ENCODE measurements at places on chromosomes 16 and 17. TPM values are rescaled to one million over a fixed set of nuclear protein-coding genes. Genes with fewer than 3 reads are reported as not detected.

DNA sequence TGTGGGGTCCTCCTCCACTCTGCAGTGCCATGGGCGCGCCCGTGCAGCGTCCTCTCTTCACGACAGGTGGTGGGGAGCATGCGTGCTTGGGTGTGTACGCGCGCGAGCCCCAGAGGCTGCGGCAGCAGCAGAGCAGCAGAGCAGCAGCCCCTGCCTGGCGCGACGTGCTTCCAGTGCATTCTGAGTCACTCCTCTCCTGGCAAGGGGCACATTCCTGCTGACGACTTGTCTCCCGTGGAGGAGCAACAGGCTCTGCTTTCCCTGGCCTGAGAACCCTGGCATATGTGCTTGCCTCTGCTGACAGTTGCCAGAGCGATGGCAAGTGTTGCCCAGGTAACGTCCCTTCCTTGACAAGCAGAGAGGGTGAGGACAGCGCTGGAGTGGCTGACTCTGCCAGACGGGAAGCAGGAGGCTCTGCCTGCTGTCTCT, 133.8 kb upstream of the PLCG2 start:
- peaks cover 15% of the 10 kb centered on the region for H3K4me1 ChIP-seq
- no peak overlapping the region for H3K27ac ChIP-seq
- DNase-seq = no peak
- H3K36me3 ChIP-seq = peaks cover 12% of the 10 kb centered on the region
- H3K4me3 ChIP-seq = no peak overlapping the region
- H3K27me3 ChIP-seq = no peaks in the 10 kb centered on the region

COQ7 gene
- total RNA-seq = 13.3 TPM

GRCh38 chr17:2178798-2179501, 124.0 kb downstream of the HIC1 start:
- H3K4me1 ChIP-seq = peaks cover 49% of the 10 kb centered on the region
- no peak for DNase-seq
- no peak overlapping the region for H3K27ac ChIP-seq
- no peaks in the 10 kb centered on the region for H3K27me3 ChIP-seq
- H3K36me3 ChIP-seq = peaks cover 35% of the 10 kb centered on the region

MYH1 gene
- not detected for total RNA-seq

DNA sequence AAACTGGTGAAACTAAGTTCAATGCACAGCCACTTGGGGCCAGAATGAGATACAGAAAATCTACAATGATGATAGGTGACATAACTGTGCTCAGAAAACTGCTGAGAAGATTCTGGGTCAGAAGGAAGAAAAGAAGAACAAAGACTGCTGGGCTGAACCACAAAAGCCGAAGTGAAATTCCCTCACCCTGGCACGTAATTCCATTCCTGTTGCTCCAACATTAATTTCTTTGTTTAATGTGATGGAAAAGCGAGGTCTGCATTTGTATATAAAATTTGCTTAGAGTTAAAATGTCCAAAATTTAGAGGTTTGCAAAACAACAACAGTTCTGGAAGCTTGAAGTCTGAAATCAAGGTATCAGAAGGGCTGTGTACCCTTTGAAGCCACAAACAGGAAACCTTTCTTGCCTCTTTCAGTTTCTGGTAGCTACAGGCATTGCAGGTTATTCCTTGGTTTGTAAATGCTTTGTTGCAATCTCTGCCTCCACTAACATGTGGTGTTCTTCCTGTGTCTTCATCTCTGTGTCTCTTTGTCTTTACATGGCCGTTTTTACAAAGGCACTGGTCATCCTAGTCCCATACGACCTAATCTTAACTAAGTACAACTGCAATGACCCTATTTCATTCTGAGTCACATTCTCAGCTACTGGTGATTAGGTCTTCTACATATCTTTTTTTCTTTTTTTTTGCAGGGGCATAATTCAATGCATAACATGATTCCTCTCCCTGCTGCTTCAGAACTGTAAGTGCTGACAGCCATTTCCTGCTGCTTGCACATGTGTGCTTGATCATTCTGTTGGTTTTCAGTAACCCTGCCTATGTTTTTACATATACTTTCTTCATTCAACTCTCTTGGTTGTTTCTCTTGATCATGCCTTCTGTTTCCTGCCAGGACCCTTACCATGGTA, 603.0 kb upstream of the CDH8 start:
- DNase-seq = no peak
- no peak overlapping the region for H3K4me3 ChIP-seq
- H3K36me3 ChIP-seq = no peaks in the 10 kb centered on the region
- no peak overlapping the region for H3K27ac ChIP-seq
- no peaks in the 10 kb centered on the region for H3K27me3 ChIP-seq
- H3K4me1 ChIP-seq = no peaks in the 10 kb centered on the region

DNA sequence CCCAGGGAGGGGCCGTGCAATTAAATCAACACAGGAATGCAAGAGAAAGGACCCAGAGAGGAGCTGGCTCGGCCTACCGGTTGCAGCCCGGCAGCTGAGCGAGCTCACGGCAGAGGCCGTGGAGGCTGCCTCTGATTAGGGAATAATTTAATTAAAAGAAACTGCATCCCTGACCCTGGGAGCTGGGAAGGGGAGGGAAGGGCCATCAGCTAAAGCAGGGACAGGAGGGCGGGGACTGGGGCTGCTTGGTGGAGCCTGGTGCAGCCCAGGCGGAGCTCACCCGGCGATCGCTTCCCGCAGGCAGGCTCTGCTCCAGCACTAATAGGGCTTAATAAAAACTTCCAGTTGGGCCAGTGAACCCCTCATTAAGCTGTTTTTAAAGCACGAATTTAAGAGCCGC, 43.4 kb downstream of the LMF1 start:
- DNase-seq = no peak
- H3K27me3 ChIP-seq = no peaks in the 10 kb centered on the region

- H3K4me3 ChIP-seq = no peak overlapping the region
- peaks cover 24% of the 10 kb centered on the region for H3K4me1 ChIP-seq
- peak; percentile 75 for DNase-seq
- H3K27ac ChIP-seq = no peak overlapping the region
Observed at GRCh38 chr17:82551779-82552457, 32.4 kb downstream of the FOXK2 start.

GRCh38 chr17:59764292-59764741, 56.9 kb downstream of the VMP1 start:
- H3K27me3 ChIP-seq = no peaks in the 10 kb centered on the region
- H3K4me1 ChIP-seq = peaks cover 23% of the 10 kb centered on the region
- H3K36me3 ChIP-seq = peaks cover 53% of the 10 kb centered on the region
- H3K27ac ChIP-seq = no peak overlapping the region

SREBF1 gene
- total RNA-seq = 218 TPM

MEIOC gene
- total RNA-seq = not detected

DNA sequence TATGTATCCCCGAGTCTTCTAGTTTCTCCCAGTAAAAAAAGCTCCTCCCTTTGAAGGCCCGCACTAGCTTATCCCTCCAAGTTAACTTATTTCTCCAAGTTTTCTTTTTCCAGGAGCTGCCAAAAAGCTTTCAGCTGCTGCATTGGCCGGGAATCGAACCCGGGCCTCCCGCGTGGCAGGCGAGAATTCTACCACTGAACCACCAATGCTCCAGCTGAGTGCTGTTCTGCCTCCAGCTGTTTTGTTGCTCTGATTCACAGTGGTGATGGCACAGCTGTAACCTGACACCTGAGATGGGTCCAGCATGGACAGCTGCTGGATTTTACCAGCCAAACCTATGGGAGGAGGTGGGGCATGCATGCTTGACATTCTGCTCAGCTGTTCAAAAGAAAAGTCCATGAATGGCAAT, 22.1 kb downstream of the VAC14 start:
- no peaks in the 10 kb centered on the region for H3K4me1 ChIP-seq
- H3K36me3 ChIP-seq = peaks cover 30% of the 10 kb centered on the region
- no peak for DNase-seq

- H3K27ac ChIP-seq = peak overlapping the region; percentile 83
- H3K4me1 ChIP-seq = peaks cover 35% of the 10 kb centered on the region
- H3K4me3 ChIP-seq = peak overlapping the region; percentile 58
- H3K27me3 ChIP-seq = no peaks in the 10 kb centered on the region
- peak; percentile 71 for DNase-seq
- H3K36me3 ChIP-seq = no peaks in the 10 kb centered on the region
Observed at GRCh38 chr16:85310868-85311585, 198.8 kb upstream of the CIBAR2 start.

DNA sequence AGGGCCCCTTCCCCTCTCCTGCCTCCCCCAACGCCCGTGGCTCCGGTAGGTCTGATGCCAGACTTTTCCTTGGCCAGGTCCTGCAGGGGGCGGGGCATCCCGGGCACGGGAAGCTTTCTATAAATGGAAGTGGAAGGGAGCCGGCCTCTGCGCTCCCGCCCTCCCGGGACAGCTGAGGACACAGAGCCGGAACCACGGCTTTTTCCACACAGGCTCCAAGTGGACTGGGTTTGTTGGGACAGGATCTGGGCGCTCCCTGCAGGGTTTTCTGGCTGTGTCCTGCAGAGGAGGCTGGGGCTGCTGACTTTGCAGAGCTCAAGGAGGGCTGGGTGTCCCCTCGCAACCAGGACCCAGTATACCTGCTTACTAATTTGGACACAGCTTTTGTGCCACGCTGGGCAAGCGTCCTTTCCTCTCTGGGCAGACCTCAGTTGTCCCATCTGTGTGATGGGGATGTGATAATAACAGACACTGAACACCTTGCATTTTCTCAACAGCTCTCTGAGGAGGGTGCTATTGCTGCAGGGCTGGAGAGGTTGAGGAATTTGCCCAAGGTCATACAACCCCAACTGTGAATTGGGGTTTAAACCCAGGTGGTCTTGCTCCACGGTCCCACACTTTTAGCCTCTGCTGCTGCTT, 1.8 kb downstream of the TNS4 start:
- no peak overlapping the region for H3K4me3 ChIP-seq
- DNase-seq = no peak
- H3K27me3 ChIP-seq = peaks cover 4% of the 10 kb centered on the region
- H3K36me3 ChIP-seq = peaks cover 2% of the 10 kb centered on the region
- H3K4me1 ChIP-seq = no peaks in the 10 kb centered on the region
- no peak overlapping the region for H3K27ac ChIP-seq

GRCh38 chr17:41907633-41908539, 10.9 kb downstream of the ACLY start:
- no peak overlapping the region for H3K4me3 ChIP-seq
- H3K27ac ChIP-seq = no peak overlapping the region
- DNase-seq = no peak

KAT8 gene
- total RNA-seq = 72.9 TPM

BAHCC1 gene
- 1.0 TPM for total RNA-seq

GRCh38 chr16:5649762-5650743, 552.5 kb upstream of the EEF2KMT start:
- H3K27ac ChIP-seq = no peak overlapping the region
- H3K27me3 ChIP-seq = no peaks in the 10 kb centered on the region
- no peaks in the 10 kb centered on the region for H3K36me3 ChIP-seq
- H3K4me3 ChIP-seq = no peak overlapping the region
- no peak for DNase-seq
- H3K4me1 ChIP-seq = no peaks in the 10 kb centered on the region

GAS7 gene
- 2.7 TPM for total RNA-seq

DNA sequence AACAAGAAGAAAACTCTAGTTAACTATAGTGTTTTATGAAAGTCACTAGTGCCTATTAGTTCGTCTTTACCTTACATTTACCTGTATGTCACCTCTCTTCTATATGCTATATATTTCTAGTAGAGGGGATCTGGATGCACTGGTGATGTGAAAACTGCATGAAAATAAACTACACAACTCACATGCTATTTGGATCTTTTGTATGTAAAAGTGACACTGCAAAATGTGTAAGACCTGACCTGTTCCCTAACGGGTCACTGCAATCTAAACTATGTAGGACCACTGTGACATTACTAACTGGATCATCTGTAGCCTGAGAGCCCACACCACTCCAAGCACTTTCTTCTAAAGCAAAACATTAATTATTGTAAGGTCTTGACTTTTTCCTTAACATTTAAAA, 1.7 kb downstream of the BLMH start:
- no peak for DNase-seq
- H3K4me3 ChIP-seq = peak overlapping the region; percentile 94
- H3K27me3 ChIP-seq = no peaks in the 10 kb centered on the region
- no peak overlapping the region for H3K27ac ChIP-seq
- peaks cover 16% of the 10 kb centered on the region for H3K4me1 ChIP-seq
- peaks cover 16% of the 10 kb centered on the region for H3K36me3 ChIP-seq

DNA sequence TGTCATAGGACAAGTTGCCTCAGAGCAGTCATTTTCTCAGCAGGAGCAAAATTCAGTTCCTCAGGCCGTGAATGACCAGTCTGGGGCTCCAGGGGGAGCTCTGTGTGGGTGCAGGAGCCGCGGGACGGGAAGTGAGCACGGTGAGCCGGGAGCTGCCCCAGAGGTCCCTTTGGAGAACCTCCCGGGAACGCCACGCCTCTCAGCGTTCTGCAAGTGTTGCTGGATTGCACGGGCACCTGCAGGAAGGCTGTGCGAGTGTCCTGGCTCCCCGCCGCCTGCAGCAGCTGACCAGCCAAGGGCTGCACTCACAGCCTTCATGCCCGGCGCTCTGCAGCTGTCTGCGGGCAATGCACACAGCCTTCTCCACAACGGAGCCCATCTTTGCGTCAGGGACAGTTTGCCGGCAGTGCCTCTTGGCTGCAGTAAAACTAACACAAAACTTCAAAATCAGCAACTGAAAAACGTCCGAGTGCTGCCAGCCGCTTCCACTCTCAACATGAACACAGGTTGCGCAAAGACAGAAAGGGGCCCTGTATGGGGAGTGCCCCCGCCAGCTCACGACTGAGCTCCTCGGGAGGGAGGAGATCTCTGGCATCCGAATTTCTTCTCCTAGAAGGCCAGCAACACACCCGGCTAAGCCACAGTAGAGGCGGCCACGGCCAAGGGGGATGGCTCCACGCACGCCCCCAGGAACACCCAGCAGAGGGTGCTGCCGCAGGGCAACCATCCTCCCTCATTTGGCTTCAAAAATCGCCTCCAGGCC, 16.0 kb downstream of the NDUFAF8 start:
- H3K36me3 ChIP-seq = peaks cover 10% of the 10 kb centered on the region
- no peak overlapping the region for H3K27ac ChIP-seq
- H3K4me1 ChIP-seq = peaks cover 12% of the 10 kb centered on the region
- H3K4me3 ChIP-seq = no peak overlapping the region
- DNase-seq = no peak

NT5C gene
- total RNA-seq = 69.9 TPM

DNA sequence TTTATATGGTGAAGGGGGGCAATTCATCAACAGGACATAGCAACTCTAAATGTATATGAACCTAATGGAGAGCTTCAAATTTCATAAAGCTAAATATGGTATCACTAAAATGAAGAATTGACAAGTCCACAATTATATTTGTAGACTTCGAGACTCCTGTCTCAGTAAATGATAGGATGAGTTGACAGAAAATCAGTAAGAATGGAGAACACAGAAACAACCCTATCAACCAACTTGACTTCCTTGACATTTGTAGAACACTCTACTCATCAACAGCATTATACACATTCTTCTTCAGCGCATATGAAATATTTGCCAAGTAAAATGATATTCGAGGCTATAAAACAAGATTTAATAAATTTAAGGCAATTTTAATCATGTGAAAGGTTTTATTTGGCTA, 322.9 kb upstream of the MAF start:
- H3K36me3 ChIP-seq = no peaks in the 10 kb centered on the region
- H3K4me3 ChIP-seq = no peak overlapping the region
- no peak for DNase-seq
- peaks cover 3% of the 10 kb centered on the region for H3K27me3 ChIP-seq
- no peak overlapping the region for H3K27ac ChIP-seq
- peaks cover 2% of the 10 kb centered on the region for H3K4me1 ChIP-seq

- no peaks in the 10 kb centered on the region for H3K36me3 ChIP-seq
- H3K4me1 ChIP-seq = no peaks in the 10 kb centered on the region
- H3K27ac ChIP-seq = no peak overlapping the region
- H3K4me3 ChIP-seq = no peak overlapping the region
Observed at GRCh38 chr17:13362341-13363122, 239.2 kb downstream of the HS3ST3A1 start.

TRIM47 gene
- total RNA-seq = 23.2 TPM

CDH1 gene
- 0.51 TPM for total RNA-seq

- H3K36me3 ChIP-seq = peaks cover 16% of the 10 kb centered on the region
- no peak overlapping the region for H3K4me3 ChIP-seq
- no peak overlapping the region for H3K27ac ChIP-seq
- H3K4me1 ChIP-seq = peaks cover 12% of the 10 kb centered on the region
- no peak for DNase-seq
Observed at GRCh38 chr16:24024971-24025370, 189.2 kb downstream of the PRKCB start.

All from activated naive CD8-positive, alpha-beta T cell treated with anti-CD3 and anti-CD28 coated beads, Interleukin-2, amount 10 ng/mL, durations not matched to agents 7 days and 5 days (primary cell).